ENCODE measurements at places on chromosomes 5 and 9. TPM values are rescaled to one million over a fixed set of nuclear protein-coding genes. Genes with fewer than 3 reads are reported as not detected.

NTRK2 gene
- polyA plus RNA-seq = 8.1 TPM

SPINK13 gene
- polyA plus RNA-seq = not detected

FGF10 gene
- polyA plus RNA-seq = not detected

DAPK1 gene
- polyA plus RNA-seq = 12.6 TPM

ENTPD2 gene
- not detected for polyA plus RNA-seq
